AG04450 (cell line): ENCODE measurements at places on chromosomes 3 and 15.

- peak; percentile 21 for DNase-seq
Measured at GRCh38 chr3:53709860-53710674, 136.2 kb downstream of the CHDH start.

DNA sequence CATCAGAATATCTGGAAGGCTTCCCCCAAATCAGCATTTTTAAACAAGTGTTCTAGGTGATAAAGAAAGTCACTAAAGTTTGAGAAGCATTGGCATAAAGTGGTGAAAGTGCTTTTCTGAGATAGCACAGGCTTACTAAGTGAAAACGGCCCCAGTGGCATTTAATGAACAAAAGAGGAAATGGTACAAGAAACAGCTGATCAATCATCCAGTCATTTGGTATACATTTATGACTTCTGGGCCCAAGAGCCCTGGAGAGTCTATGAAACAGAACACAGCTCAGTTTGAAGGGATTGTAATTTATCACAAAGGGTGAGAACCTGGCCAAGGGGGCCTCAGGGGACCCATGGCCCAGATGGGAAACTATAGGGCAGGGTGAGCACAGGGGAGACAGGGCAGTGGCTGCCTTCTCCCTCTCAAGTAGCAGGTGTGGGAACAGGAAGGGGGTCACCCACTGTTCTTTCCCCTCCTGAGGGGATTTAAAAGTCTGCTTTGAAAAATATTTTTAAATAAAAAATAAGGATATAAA lies 265.5 kb upstream of the ROPN1 start:
- DNase-seq, result no peak

DNA sequence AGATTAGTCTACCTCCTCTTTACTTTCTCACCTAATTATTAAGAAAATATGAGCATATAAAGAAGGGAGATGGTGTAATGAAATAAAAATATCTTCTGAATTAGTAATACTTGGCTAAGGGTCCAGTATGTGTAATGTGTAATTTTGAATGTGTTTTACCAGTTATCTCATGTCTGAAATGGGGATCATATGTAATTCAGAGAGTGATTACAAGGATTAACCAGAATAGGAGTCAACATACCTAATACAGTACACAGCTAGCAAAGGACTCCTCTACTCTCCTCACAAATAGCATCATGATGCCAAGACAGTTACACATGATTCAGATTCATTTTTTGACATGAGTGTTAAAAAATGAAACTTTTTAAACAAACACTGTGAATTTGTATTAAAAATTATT lies 570.4 kb downstream of the SI start:
- no peak for DNase-seq

- no peak for DNase-seq
Measured at GRCh38 chr3:44596621-44597020, 11.9 kb downstream of the ZNF660 start.

DNA sequence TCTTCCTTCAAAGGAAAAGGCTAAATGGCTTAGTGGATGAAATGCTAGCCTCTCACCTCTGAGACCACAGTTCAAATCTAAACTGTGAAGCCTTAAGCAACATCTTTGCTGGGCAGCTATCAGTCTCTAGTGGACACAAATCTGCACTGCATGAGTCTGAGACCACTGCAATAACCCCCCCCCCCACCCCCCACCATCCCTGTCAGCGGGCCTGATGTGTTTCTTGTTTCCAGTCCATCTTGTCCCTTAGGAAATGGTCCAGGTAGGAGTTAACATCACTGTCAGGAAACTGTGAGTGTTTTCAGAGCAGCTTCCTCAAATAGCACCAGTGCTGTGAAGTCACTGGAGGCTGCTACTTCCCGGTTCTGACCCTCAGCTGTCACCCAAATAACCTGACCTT lies 140.6 kb upstream of the TMCO5A start:
- DNase-seq, result no peak

- DNase-seq, result no peak
Measured at GRCh38 chr3:58210761-58211460, at the start of gene DNASE1L3. TSS of gene DNASE1L3 (minus strand) at chr3:58210972. CDS start at chr3:58210906, 66 bp downstream.
